ENCODE measurements at places on chromosomes 7 and 10.

DNA sequence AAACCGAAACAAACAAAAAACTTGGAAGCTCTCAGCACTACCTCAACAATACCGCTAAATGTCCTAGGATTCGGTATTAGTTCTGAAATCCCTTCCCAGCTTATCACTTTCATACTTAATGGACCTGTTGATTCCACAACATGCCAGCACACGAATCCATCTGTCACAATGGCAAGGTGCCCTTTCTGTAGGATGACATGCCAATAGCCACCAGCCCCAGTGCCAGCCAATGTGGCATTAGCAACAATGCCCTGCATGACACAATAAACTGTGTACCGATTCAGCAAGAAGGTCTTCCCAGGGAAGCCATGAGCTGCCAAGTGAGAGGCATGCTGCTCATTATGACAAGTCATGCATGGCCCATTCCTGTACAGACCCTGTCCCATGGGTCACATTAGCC lies 35.6 kb upstream of the CHCHD3 start:
- DNase-seq: no peak

- no peak for DNase-seq
Observed at GRCh38 chr10:61834519-61834918, 67.0 kb upstream of the ARID5B start.

DNA sequence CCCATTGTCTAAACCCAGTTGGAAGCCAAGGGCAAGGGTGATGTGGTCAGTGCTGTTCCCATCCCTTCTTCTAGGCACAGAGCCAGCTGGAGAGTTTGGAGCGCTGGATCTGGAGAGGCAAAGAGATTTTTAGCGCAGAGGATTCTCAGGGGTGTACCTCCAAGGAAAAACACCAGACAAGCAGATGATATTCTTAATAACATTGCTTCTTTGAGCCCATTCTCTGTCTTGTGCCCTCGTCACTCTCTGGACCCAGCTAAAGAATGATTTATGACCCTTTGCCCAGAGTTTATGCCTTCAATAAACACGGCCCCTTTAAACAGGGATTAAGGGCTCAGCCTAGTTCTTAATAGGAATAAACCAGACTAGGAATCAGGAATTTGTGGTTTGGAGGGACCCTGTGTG lies 4.7 kb upstream of the HIP1 start:
- no peak for DNase-seq

- DNase-seq: no peak
Observed at GRCh38 chr10:34522546-34522945, 292.6 kb downstream of the PARD3 start.

DNA sequence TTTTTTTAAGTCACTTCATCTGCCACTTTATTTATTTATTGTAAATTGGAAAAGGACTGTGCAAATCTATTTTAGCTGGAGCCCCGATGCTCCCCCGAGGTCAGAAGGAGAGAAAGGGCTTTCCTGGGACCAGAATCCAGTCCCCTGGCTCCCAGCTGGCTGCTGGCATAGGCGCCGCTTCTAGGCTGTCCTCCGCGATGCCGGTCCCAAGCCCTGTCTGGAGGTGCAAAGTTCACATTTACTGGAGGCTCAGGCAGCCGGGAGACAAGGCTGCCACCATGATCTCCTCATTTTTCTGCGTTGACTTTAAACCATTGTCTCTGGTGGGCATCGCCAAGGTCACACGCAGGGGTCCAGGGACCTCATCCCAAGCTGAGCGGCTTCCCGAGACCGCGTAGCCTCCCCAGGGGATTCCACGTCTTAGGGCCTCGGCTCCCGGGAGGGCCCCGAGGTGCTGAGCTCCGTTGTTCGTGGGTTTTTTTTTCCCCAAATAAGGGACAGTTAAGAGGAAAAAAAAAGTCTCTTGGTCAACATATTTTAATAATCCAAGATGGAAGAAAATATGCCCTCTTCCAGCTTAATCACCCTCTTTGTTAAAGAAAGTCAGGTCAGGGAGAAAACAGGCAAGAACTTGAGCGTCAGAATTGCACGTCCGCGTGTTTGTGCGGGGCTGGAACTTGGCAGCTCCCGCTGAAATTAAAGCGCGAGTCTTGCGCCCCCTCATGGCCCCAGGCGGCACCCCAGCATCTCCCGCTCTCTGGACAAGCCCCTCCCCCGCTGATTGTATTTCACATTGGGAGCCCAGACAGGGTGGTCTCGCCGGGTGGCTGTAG lies 11.9 kb downstream of the RGR start:
- DNase-seq: peak; percentile 28
